ENCODE measurements at places on chromosomes 7 and 10.

- DNase-seq, result no peak
Measured at GRCh38 chr10:93190372-93190771, 116.7 kb downstream of the CYP26A1 start.

GRCh38 chr7:90455163-90456030, 14.0 kb upstream of the PTTG1IP2 start:
- no peak for DNase-seq

- no peak for DNase-seq
Measured at GRCh38 chr7:47580811-47581331, 1.0 kb downstream of the TNS3 start.

DNA sequence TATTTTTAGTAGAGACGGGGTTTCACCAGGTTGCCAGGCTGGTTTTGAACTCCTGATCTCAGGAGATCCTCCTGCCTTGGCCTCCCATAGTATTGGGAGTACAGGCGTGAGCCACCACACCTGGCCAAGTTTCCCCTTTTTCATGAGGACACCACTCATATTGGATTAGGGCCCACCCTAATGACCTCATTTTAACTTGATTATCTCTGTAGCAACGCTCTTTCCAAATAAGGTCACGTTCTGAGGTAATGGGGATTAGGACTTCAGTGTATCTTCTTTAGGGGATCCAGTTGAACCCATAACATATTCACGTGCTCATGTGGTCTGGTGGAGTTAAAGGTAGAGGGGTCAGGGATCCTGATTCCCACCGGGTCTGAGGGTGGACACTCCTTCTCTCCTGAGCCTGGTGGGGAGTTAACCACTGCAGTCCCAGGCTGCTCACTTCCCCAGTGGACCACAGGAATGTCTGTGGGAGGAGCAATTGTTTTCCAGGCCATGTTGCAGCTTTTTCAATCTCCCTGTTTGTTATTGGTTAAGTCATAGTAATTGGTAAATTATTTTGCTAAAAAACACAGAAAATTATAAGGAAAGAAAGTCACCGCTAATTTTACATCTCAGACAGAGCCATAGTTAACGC, 130.5 kb downstream of the GRK5 start:
- no peak for DNase-seq

DNA sequence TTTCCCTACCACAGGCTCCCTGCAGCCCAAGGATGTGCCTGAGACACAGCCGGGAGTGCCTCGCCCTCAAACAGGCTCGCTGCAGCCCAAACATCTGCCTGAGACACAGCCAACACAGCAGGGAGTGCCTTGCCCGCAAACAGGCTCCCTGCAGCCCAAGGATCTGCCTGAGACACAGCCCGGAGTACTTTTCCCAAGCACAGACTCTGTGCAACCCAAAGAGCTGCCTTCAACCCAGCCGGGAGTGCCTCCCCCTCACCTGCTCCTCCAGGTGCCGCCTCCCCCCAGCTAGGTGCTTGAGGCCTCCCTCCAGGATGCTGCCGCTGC, 42.9 kb downstream of the ANTXRL start:
- DNase-seq, result no peak

DNA sequence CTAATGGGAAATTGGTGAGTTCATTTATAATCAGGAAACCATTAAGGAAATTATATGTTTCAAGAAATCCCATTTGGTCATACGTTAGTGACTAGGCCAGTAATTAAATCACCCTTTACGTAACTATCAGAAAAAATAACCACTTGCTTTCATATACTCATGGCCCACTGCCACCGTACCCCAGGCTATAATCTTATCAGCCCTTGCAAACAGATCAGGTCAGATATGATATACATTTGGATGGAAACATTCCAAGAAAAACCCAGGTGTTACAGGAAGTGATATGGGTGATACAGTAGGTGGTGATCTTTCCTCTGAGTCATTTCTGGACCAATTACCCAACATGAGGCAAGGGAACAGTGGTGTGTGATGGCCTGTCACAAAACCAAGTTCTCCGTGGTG, 481.0 kb upstream of the SEMA3A start:
- no peak for DNase-seq
